ENCODE measurements at places on chromosomes 5 and 9.

- DNase-seq = no peak
These were observed 20.7 kb downstream of the CDH6 start for GRCh38 chr5:31214229-31214628.

- no peak for DNase-seq
These were observed 39.2 kb upstream of the GCNT4 start for GRCh38 chr5:75091597-75091996.

GRCh38 chr9:14366076-14366475 is 52.1 kb upstream of the NFIB start:
- DNase-seq = no peak

DNA sequence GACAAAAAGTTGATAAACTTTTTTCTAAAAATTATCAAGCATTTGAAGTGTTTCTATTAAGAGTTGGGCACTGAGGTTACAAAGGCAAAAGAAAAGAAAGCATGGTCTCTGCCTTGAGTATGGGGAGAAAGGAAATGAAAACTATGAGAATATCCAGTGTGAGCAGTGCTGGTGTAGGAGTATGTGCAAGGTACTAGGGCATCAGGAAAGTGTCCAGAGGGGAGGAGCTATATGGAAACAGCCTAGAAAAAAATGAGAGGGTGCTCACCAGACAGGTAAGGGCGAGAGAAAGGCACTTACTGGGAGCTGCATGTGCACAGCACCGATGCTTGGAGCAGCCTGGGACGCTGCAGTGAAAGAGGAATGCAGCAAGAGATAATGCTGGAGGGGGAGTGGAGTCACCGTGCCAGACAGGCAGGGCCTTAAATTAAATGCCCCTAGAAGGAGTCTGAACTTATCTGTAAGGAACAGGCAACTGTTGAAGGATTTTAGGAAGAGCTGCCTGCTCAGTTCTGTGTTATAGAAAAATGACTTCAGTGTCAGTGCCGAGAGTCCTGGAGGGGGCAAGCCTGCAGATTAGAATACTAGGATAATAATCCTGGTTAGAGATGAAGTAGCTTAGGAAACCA is 14.0 kb downstream of the MCC start:
- DNase-seq = no peak

- no peak for DNase-seq
These were observed 37.2 kb upstream of the UBAP2 start for GRCh38 chr9:34085581-34086500.

DNA sequence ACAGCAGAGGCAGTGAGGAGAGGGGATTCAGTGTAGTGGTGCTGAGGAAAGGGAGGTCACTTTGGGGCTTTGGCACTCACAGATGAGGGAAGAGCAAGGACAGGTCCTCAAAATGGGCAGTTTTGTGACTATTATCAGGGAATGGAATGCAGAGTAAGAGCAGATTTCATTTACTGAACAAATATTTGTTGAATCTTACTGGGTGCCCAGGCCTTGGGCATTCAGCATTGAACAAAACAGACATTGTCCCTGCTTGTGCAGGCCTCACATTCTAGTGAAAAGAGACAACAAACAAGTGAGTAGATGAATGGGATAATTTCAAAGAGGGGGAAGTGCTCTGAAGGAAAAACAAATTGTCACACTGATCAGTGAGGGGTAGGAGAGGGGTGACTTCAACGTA is 404.1 kb downstream of the DMRT2 start:
- DNase-seq = no peak

DNA sequence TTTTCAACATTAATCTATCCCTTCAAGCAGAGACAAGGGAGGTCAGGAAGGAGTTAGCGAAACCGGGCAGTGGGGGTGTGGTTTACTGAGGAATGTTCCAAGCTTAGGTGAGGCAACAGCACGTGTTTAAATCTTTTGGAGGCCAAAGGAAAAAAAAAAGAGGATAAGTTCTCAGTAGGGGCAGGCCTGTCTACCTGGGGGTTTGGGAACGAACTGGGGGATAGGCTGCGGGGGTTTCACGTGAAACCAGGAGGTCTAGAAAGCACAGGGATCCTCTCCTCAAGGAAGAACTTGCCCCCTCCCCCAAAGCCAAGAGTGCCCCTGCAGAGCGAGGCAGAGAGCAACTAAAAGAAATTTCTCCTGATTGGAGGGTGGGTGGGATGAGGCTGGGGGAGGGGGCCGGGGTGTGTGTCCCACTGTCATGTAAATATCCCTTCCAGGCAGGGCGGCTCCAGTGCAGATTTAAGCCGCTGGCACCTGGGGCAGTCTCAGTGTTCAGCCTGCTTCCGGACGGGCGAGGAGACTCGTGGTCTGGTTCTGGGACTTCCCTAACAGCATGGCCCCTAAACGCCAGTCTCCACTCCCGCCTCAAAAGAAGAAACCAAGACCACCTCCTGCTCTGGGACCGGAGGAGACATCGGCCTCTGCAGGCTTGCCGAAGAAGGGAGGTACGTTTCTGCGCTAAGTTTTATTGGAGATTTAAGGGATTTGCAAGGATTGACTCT is 5.5 kb upstream of the SET start:
- peak; percentile 38 for DNase-seq

GRCh38 chr5:110917161-110917875 is 154.2 kb upstream of the TSLP start:
- no peak for DNase-seq

DNA sequence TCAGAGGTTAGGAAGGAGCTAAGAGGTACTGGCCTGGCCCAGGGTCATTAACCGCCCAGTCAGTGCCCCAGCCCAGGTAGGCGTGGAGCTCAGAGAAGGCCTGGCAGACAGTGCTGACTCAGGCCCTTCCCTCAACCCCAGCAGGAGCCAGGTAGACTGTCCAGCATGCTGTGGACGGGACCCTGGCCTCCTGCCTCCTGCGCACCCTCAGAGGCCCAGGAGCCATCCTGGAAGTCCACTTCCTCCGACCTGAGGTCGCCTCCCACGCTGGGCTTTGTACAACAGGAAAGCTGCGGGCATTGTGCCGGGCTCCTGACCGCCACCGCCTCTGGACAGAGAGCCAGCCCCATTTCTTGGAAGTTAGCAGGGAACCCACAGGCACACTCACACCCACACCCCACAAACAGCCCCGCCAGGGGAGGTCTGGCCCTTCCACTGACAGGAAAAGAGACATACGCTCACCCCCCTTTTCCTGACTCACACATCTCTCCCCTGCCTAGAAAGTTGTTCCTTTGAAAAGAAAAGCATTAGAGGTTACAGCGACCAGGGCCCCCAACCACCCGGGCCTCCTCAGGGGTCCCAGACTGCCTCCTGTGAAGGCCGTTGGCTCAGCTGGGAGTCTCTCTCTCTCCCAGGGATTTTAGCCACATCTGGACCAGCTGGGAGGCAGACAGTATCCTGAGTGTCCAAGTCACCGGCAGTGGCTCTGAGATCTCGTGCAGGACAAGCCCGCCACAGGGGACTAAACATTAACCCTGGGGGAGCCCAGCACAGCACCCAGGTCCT is 7.7 kb downstream of the RALGDS start:
- DNase-seq = no peak

DNA sequence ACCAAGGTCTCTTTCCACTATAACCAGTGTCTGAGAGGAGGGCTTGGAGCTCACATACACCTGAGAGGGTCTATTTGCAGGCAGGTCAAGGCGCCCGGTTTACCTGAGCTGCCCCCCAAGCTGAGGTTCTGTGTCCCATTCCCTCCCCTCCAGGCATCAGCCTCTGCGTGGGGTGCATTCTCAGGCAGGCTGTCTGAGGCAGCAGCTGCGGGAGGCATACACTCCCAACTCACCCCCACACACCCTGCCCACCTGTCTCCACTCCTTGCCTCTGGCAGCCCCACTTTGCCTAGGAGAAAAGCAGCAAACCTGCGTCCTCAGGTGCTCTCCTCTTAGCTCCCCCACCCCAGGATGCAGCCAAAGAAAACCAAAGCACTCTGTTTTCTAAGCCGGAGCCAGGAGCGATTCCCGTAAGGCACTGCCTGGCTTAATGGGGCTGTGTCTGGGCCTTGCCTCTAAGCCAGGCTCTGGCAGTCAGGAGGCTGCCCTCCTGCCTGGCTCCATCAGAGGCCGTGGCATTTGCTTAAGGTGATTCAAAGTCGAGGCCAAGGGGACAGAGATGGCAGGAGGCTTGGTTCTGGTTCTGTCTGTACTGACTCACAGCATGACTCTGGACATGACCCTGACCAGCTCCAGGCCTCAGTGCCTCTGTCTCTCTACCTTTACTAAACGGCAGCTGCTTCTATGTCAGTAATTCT is 139.2 kb upstream of the TRIM32 start:
- no peak for DNase-seq

- no peak for DNase-seq
These were observed 1704.8 kb upstream of the CDH9 start for GRCh38 chr5:28743025-28743715.

- DNase-seq = no peak
These were observed 27.1 kb downstream of the ORM2 start for GRCh38 chr9:114356792-114357191.

DNA sequence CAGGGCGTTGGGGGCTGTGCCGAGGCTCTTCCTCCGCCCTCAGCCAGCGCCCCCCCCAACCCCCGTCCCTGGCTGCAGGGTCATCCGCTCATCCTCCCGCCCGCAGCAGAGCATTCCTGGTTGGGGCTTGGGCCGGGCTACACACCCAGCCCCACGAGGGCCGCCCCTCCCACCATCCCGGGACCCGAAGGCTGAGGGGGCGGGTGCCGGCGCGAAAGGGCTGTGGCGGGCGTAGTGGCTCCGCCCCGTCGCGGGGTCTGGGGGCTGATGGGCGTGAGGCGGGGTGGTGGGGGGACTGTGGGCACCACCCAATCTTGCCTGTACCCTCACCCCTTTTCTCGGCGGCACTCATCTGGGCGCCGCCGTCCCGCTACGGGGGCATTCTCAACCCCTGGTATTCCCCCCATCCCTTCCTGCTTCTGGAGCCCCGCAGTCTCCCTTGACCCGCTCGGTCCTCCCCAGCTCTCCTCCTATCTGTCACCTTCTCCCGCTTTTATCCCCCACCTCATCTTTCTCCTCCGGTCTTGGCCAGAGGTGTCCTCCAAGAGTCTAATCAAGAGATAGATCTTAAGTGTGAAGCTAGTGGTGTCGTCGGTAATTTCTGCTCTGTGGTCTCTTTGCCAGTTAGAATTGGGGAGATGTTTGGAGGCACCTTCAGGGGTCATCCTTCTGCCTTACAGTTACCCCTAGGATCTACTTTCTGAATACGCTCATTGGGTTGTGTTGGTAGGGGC is 1.6 kb downstream of the FER start:
- peak; percentile 25 for DNase-seq

DNA sequence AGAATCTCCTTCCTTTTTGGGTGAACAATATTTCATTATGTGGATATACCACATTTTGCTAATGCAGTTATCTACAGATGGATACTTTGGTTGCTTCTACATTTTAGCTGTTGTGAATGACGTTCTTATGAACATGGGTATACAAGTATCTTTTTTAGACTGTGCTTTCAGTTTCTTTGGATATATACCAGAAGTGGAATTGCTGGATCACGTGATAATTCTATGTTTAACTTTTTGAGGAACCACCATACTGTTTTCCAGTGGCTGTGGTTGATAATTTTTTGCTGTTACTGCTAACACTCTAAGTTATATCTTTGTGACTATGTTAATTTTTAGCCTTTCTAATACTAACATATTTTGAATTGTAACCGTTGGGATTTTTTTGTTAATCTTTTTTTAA is 12.5 kb downstream of the WDR70 start:
- no peak for DNase-seq

- DNase-seq = no peak
These were observed 83.9 kb downstream of the NR2F1-AS1 start for GRCh38 chr5:93497096-93497495.

DNA sequence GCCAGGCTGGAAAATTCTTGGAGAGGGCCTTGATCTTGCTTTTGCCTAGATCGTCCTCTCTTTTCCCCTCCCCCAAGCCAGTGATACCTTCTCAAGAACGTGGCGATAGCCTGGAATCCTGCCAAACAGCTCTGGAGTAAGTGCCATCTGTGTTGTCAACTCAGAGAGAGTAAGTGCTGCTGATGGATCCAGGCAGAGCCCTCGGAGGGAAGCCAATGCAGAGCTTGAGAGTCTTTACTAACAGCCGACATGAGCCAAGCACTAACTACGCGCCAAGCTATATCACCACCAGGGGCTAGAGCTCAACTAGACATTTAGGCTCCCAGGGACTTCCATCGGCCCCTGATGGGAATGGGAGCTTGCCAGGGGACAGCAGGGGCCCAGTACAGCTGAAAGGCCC is 17.6 kb downstream of the RAPGEF1 start:
- no peak for DNase-seq

DNA sequence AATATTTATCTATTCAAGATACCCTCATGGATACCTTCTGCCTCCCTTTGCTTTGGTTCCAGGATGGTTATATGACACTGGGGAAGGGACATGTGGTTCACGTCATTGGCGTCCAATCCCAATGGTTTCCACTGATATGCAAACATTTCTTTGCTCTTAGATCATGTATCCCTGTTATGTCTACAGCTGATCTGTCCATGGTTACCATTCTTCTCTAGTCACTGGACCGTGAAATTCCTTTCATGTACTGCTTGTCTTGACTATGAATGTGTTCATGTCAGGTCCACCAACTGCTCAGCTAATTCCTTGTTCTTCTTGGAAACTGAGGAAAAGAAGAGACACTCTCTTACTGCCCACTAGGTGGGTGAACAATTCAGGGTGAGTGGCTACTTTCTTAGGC is 391.1 kb upstream of the ZNF608 start:
- DNase-seq = no peak

DNA sequence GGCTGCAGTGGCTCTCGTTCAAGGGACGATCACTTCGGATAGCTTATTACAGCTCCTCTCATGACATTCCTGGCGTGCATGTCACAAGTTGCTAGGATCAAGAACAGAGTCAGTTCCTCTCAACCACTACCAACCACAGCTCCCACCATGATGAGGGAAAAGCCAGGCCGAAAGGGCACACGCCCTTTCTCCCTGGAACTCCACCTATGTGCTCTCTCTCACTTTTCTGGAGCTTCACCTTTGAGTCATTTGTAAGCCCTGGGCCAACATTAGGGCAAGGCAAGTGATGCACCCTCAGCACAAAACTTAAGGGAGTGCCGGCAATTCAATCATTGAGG is 1.6 kb downstream of the SPACA9 start:
- DNase-seq = no peak

- no peak for DNase-seq
These were observed 11.1 kb downstream of the OLFM1 start for GRCh38 chr9:135098400-135099105.

GRCh38 chr5:40412771-40413170 is 266.9 kb upstream of the PTGER4 start:
- DNase-seq = no peak

- no peak for DNase-seq
These were observed 28.1 kb upstream of the COL15A1 start for GRCh38 chr9:98915599-98915998.

DNA sequence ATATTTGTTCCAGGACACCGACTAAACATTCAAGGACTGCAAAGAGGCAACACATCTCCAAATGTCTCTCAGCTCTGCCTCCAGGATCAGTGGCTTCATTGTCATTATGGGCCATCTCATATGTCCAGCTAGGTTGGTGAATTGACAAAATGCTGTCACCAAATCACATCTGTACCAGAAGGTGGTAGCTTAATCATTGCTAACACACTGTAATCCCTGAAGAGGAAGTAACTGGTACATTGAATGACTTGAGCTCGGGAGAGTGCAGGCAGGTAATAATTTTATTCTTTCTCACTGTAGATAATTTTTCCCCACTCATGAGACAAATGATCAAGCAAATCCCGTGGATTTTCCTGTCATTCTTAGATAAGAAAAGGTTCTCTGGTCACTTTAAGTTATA is 169.8 kb downstream of the SEMA6A start:
- DNase-seq = no peak
